Trophoblast cell (in vitro differentiated cells and primary cell): ENCODE measurements at places on chromosomes 6 and 20.
A peak's percentile ranks its signal among the peaks of the same experiment; 100 is the strongest.

- DNase-seq, result no peak
Measured at GRCh38 chr6:53647462-53648094, 18.0 kb downstream of the KLHL31 start.

DNA sequence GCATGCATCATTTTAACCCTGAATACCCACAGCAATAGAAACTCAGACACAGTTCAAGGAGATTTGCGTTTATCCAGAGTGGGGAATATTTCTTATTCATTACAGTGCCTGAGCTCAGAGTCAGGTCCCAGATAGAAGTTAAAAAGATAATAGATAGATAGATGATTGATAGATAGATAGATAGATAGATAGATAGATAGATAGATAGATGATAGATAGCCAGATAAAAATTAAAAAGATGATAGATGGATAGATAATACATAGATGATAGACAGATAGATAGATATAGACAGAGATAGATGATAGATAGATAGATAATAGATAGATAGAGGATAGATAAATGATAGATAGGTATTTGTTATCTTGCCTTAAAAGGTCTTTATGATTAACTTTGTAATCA, 184.7 kb downstream of the MYLK4 start:
- no peak for DNase-seq

GRCh38 chr20:44709380-44709779, 5.8 kb upstream of the CCN5 start:
- DNase-seq, result no peak

GRCh38 chr6:28719275-28719940, 193.7 kb downstream of the GPX5 start:
- DNase-seq, result peak; percentile 23

DNA sequence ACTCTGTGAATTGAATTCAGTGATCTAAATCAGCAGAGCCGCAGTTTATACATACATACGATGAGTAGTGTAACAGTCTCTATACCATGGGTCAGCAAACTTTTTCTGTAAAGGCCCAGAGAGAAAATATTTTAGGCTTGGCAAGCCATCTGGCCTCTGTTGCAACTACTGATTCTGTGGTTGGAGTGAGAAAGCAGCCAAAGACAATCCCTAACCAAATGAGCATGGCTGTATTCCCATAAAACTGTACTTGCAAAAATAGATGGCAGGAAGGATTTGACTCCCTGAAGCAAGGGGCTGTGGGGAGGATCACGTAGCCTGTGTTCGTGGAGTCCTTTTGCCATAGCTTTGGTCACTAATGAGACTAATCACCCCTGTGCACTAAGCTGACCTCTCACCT, 17.9 kb upstream of the MOCS1 start:
- no peak for DNase-seq

GRCh38 chr20:45934046-45934585, 367 bp upstream of the PCIF1 start:
- no peak for DNase-seq

- no peak for DNase-seq
Measured at GRCh38 chr20:32535953-32536823, 48.9 kb downstream of the NOL4L start.

- DNase-seq, result no peak
Measured at GRCh38 chr6:39793516-39793915, 1.3 kb downstream of the DAAM2 start.

DNA sequence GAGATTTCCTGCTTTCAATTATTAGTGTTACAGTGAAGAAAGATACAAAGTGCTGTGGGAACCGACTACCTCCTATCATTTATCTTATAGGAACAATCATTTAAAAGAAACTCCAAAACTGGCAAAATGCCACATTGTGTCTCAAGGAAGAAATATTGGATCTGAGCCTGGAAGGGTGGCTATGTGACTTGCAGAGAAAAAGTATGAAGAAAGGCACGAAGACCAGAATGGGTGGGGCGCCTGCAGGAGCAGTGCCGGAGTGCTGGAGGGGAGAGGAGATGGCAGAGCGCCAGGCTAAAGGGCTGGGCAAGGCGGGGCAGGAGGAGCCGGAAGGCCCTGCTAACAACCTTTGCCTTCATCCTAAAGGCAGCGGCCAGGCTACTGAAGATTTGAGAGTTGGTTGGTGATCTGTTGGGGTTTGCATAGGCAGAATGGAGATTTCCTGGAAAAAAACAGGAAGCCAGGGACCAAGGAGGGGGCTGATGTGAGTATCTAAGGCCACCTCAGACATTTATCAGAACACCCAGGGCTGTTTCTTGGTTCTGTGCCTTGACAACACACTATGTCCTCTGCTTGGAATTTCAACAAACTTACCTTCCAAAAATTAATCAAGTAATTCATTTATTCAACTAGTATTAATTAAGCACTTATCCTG, 125.6 kb downstream of the MAFB start:
- DNase-seq, result no peak

DNA sequence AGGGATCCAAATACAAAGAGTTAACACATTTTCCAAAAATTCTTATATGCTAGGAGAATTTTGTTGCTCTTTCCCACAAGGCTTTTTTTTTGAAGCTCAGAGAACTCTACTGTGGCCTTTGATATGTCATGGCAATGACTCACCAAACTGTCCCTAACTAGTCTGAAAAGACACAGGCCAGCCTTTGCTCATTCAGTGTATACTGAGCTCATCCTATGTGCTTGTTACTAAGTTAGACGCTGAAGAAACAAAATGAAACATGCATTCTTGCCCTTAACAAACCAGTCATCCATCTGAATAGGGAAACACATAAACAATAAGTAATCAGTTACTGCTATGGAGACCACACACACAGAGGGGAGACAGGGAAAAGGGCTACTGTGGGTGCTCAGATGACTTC, 291.8 kb downstream of the FOXC1 start:
- no peak for DNase-seq

- DNase-seq, result no peak
Measured at GRCh38 chr6:129350278-129350677, 359.7 kb downstream of the ARHGAP18 start.

GRCh38 chr6:6284221-6284966, 36.1 kb downstream of the F13A1 start:
- no peak for DNase-seq

DNA sequence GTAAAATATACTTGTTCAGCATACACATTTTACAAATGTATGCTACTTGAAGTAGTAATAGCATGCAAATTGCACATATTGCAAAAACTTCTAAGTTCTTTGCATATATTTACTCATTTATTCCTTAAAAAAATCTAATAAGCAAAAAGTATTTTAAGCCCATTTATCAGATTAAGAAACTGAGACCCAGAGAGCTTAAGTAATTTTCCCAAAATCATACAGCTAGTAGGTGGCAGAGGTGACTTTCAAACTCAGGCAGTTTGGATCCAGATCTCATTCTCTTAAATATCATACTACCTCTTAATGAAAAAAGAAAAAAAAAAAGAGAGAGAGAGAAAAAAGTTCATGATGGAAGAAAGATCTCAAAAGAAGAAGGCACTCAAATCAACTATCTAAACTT, 157.9 kb downstream of the RPS12 start:
- DNase-seq, result no peak

DNA sequence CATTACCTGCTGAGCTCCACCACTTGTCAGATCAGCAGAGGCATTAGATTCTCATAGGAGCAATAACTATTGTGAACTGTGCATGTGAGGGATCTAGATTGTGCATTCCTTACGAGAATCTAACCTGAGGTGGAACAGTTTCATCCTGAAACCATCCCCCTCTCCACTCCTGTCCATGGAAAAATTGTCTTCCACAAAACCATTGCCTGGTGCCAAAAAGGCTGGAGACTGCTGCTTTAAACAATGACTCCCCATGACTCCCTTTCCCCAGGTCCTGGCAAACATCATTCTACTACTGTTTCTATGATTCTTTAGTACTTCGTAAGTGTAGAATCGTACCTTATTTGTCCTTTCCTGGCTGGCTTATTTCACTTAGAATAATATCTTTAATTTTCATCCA, 9.7 kb upstream of the DYNLRB1 start:
- DNase-seq, result no peak

DNA sequence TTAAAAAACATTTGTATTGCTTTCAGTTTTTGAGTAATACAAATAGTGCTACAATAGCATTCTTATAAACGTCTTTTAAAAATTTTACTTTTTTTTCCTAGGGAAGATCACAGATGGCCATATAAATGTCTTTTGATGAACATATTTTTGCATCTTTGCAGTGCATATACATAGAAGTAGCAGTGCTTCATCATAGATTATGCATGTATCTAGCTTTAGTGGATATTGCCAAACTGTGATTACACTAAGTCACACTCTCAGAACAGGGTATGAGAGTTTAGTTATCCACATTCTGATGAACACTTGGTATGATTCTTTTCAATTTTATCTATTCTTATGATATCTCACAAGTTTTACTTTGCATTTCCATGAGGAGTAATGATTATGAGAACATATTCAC, 99.8 kb upstream of the ASCC3 start:
- DNase-seq, result no peak

- DNase-seq, result peak; percentile 21
Measured at GRCh38 chr20:54172856-54173652, 732 bp downstream of the CYP24A1 start.

DNA sequence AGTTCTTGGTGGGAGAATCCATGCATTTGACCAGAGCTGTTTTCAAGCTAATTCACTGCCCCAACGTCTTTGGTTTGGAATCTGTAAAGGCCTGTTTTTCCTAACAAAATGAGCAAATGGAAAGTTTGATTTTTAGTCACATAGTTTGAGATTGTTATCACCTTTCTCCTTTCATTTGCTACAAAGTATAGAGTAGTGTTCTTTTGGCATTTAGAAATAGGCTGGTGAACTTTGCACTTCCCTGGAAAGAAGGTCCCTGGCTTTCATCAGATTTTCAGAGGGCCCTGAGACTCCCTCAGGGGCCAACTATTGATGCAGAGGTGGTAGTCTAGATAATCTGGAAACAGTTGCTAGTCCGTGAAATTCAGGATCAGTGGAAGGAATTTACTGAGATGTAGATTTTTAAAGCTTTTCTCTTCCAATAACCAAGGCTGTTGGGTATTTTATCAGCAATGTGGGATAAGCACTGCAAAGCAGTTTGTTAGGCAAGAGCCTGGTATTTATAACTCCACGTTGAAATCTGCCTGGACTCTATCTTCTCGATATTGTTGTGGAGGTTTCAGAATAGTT, 1.7 kb downstream of the ARFGEF2 start:
- peak; percentile 57 for DNase-seq

DNA sequence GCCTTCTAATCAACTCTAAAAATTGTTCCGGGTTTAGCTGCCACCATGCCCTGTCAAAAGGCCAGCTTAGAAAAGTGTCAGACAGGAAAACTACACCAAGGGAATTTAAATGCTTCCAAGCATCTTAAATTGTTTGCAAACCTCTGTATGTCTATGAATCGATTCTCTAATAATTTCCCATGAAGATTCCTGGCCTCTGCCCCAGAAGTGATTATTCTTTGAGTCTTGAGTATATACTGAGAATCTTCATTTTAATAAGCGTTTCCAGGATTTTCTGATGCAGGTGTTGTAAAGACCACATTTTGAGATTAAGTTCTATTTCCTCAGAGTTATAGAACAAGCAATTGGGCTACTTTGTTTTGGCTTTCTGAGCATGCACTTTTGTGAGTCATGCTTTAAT, 471.8 kb upstream of the JAG1 start:
- DNase-seq, result no peak

- no peak for DNase-seq
Measured at GRCh38 chr6:62681108-62681507, 395.1 kb upstream of the KHDRBS2 start.

GRCh38 chr6:123518441-123519188, 118.1 kb downstream of the TRDN start:
- no peak for DNase-seq

- peak; percentile 52 for DNase-seq
Measured at GRCh38 chr6:140061110-140062042, 686.9 kb upstream of the CITED2 start.

- DNase-seq, result peak; percentile 20
Measured at GRCh38 chr6:9514146-9514545, 900.7 kb downstream of the TFAP2A start.
